Activated CD4-positive, alpha-beta T cell treated with anti-CD3 and anti-CD28 coated beads for 24 hours (primary cell): ENCODE measurements at places on chromosomes 5 and 9.

DNA sequence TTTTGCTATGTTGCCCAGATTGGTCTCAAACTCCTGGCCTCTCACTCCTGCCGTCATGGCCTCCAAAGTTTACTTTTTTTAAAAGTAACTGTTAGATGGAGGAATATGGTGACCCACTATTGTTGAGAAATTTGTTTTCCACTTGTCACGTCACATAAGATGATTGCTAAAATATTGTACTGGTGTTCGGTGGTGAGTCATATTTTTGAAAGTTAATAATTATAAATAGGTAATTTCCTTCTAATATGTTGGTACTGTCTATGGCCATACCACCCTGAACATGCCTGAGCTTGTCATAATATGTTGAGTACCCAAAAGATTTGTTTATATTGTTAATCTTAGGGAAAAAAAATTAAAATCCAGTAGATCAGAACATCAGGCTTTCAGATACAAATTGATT, 22.6 kb downstream of the RMI1 start:
- DNase-seq, result no peak

DNA sequence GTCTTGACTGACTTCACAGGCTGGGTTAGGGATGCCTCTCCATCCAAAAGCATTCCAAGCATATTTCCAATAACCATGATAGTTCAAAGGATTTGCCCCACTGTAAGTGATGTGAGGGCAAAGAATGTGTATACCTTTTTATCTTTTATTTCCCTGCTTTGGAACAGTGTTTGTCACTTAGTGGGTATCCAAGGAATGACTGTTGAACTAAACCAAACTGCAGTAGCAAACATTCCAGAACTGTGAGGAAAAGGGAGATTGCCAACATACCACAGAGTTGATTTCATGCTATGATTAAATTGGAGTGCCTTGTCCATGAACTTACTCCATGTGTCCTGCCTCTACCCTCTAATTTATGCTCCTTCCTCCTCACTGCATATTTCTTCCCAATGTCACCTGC, 400.0 kb downstream of the KIAA0825 start:
- no peak for DNase-seq

DNA sequence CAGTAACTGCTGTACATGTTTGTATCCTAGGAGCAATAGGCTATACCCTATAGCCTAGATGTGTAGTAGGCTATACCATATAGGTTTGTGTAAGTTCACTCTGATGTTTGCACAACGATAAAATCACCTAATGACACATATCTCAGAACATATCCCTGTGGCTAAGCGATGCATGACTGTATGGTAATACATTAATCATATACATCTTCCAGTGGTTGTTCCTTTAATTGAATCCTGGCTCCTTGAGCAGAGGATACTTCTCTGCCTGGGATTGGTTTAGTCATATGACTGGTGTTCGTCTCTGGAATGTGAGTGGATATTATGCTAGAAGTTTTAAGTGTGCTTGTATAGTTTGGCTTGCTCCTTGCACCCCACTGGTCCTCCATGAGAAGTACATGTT, 425.8 kb downstream of the MAN2A1 start:
- no peak for DNase-seq

GRCh38 chr5:111461934-111462333, 50.4 kb downstream of the STARD4 start:
- no peak for DNase-seq

DNA sequence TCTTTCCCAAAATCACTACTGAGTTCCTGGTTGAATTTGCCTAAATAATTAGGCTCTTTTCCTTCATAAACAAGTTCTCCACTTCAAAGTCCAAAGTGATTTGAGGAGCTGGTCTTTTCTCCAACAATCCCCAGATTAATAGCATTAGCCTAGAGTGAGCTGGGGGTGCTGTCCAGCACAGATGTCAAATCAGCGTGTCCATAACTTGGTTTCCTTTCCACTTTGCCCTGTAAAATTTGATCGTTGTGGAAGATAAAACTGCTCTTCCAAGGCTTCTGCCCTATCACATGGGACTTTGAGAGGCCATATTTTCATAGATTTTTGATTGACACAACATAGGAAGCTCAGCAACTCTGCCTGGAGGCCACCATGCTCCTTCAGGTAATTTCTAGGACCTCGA, 134.7 kb upstream of the RORB start:
- DNase-seq, result no peak

GRCh38 chr9:133120501-133121197, 391 bp downstream of the RALGDS start:
- DNase-seq, result no peak

DNA sequence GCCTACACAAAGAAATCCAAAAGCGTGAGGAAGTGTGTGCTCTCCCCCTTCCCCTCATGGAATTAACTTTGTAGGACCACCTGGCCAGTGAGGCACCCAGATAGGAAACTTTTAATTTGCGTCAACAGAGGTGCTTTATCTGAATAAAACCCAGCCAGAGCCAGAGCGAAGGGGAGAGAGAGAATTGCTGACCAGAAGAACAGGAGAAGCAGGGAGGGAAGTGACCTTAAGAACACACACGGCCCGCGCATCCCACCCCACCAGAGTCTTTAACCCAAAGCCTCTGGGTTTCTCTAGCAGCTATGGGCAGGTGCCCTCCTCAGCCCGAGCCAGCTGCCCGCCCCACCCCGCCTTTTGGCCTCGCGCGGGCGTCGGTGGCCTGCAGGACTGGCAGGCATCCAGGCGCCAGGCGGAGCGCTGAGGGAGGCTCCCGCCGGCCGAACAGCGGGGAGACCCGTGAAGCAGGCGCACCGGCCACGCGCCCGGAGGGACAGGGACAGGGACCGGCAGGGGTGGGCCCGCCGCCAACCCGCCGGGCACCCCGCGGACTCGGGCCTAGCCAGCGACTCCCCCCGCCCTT, 580 bp downstream of the ERAP1 start:
- DNase-seq, result peak; percentile 25

- DNase-seq, result no peak
Measured at GRCh38 chr9:22240619-22241018, 206.0 kb upstream of the DMRTA1 start.

- no peak for DNase-seq
Measured at GRCh38 chr5:67283988-67284487, 87.4 kb upstream of the CD180 start.
